ENCODE measurements at places on chromosomes 13 and 19. TPM values are rescaled to one million over a fixed set of nuclear protein-coding genes. Genes with fewer than 3 reads are reported as not detected.

DNA sequence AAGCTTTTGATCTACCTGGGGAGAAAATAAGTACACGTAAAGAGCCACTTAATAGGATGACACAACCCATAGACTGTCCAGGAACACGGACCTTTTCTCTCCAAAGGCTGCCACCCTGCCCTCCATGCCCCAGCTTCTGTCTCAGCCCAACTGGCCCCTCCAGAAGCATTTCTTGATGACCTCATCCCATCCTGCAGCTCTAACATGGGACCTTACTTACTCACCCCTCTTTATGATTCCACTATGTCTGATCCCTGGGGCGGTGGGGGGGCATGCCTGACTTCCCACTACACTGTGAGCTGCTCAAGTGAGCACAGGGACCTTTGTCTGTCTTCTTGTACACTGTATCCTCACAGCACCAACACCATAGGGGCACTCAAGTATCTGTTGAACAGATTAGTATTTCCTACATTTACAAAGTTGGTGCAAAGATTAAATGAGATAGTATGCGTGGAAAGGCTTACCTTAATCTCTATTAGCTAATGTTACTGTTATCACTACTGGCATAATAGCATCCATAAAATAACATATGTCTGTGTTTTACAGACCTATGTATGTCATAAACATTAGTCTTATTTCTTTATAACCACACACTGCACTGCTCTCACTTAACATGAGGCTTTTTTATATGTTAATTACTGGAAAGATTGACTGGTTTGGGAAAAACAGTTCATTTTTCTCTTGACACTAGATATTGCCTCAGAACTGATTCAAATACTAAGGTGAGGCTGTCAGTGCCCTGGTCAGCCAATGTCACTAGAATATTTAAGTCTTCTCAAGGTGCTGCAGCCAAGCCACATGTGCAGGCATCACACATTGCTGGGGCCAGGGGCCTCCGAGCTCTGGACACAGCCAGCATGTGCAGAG lies 100.9 kb downstream of the FOXO1 start:
- no peak for DNase-seq
- no peaks in the 10 kb centered on the region for H3K36me3 ChIP-seq
- H3K4me1 ChIP-seq = peaks cover 21% of the 10 kb centered on the region
- H3K4me3 ChIP-seq = no peak overlapping the region
- no peaks in the 10 kb centered on the region for H3K27me3 ChIP-seq

DNA sequence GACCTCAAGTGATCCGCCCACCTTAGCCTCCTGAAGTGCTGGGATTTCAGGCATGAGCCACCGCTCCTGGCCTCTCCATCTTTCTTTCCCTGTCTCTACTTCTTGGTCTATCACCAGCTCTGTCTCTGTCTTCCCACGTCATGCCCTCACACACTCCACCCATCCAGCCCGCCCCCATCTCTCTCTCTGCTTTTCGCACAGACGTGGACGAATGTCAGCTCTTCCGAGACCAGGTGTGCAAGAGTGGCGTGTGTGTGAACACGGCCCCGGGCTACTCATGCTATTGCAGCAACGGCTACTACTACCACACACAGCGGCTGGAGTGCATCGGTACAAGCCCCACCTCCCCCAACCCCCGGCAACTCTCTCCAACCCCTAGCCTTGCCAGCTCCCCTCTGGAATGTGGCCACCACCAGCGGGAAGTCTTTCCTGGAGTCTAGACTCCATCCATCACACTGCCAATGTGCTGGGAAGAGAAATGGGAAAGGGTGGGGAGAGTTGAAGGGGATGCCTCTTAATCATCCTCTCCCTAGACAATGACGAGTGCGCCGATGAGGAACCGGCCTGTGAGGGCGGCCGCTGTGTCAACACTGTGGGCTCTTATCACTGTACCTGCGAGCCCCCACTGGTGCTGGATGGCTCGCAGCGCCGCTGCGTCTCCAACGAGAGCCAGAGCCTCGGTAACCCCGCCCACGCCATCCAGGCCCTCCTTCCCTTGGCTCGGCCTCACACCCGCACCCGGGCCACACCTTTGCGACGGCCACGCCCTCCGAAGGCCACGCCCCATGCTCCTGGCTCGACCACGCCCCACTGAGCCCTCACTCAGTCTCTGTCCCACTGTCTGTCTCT lies 22.5 kb downstream of the LTBP4 start:
- H3K27me3 ChIP-seq = no peaks in the 10 kb centered on the region
- DNase-seq = peak; percentile 85
- peak overlapping the region; percentile 24 for H3K27ac ChIP-seq
- H3K4me1 ChIP-seq = no peaks in the 10 kb centered on the region

GRCh38 chr13:112451512-112452379 lies 75.6 kb downstream of the SPACA7 start:
- H3K27ac ChIP-seq = no peak overlapping the region
- H3K36me3 ChIP-seq = no peaks in the 10 kb centered on the region
- DNase-seq = no peak
- H3K27me3 ChIP-seq = no peaks in the 10 kb centered on the region

The PDCD2L gene
- 5.6 TPM for total RNA-seq

The FCER2 gene
- total RNA-seq = not detected

The ZNF813 gene
- total RNA-seq = 3.8 TPM

- no peaks in the 10 kb centered on the region for H3K27me3 ChIP-seq
- no peak overlapping the region for H3K4me3 ChIP-seq
- H3K36me3 ChIP-seq = no peaks in the 10 kb centered on the region
- no peak overlapping the region for H3K27ac ChIP-seq
- no peak for DNase-seq
Measured at GRCh38 chr13:62290542-62290941, 874.9 kb upstream of the PCDH20 start.

DNA sequence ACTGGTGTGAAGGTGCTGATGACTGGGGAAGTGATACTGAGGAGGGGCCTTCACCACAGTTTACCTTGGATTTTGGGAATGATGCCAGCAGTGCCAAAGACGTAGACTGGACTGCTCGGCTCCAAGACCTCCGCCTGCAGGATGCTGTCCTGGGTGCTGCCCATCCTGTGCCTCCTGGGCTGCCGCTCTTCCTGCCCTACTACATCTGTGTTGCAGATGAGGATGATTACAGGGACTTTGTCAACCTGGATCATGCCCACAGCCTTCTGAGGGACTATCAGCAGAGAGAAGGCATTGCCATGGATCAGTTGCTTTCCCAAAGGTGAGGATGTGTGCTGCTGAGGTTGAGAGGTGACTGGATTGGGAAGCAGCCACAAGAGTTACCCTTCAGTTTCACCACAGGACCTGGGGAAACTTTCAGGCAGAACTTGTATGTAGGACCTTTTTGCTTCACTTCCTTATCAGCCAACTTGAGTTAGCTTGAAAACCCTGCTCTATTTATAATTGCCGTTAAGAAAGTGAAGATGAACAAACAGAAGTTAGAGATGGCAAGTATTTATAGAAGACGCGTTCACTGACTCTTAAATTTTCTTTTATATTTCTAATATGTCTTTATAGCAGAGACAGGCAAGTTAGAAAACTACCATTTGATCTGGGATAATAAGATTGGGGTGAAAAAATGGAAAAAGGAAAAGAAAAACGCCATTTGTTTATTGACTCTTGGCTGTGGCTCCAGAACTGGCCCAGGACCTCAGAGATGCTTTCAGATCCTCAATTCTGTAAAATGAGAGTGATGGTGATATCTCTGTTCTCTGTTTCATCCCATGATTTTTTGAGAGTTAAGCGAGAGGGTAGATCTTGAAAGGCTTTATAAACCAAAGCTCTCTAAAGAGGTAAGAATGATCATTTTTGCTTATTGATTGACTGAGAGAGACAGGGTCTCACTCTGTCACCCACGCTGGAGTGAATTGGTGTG lies 5.3 kb downstream of the PDCD2L start:
- no peak overlapping the region for H3K4me3 ChIP-seq
- no peaks in the 10 kb centered on the region for H3K27me3 ChIP-seq
- no peaks in the 10 kb centered on the region for H3K36me3 ChIP-seq
- DNase-seq = no peak

DNA sequence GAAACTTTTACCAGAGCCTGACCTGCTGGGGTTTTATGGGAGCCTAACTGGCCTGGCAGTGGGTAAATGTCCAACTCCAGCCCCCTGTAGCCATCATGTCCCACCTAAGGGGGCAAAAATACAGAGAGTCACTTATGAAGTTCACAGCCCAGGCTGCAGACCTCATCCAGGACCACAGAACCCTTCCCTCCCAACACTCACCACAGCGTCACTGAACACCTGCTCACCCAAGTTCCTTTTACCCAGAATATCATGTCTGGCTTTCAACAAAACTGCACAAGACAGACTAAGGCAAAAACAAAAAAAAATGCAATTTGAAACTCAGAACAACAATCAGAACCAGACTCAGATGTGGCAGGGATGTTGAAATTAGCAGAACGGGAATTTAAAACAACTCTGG lies 6.4 kb downstream of the CEACAM3 start:
- H3K27ac ChIP-seq = no peak overlapping the region
- no peak overlapping the region for H3K4me3 ChIP-seq
- DNase-seq = no peak
- no peaks in the 10 kb centered on the region for H3K27me3 ChIP-seq
